ENCODE measurements at places on chromosomes 3 and 15.

- no peak for DNase-seq
Measured at GRCh38 chr3:75171630-75172230, 492.4 kb upstream of the FRG2C start.

- peak; percentile 93 for DNase-seq
Measured at GRCh38 chr15:50906954-50907600, 1.4 kb upstream of the AP4E1 start.

DNA sequence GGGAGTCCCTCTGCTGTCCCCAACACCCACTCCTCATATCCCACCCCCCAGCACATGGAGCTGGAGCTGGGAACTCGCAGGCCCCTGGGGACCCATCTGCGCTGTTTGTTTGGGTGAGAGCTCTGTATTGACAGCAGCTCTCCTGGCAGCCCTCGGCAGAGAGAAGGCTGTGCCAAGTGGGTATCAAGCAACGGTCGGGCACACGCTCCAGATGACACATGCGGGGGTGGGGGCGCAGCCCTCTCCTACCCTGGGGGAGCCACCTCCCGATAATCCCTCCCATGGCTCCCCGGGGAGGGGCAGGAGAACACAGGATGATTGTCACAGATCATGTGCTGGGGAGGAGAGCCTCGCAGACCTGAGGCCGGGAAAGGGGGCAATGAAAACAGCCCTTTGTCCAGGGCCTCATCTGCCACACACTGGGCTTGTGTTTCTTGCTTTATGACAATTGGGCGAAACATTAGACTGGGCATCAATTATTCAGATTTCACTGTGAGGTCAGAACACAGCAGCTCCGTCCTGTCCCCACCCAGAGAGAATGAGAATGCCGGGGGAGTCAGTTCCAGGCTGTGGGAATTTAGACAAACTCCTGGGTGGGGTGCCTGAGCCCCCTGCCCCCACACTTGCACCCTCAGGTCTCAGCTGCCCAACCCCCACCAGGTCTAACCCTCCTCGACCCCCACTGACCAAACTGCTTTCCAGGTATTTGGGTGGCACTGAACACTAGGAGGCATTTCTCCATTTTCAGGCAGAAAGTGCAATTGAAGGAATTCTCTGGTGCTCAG is 46.4 kb upstream of the KLF13 start:
- DNase-seq: peak; percentile 51

GRCh38 chr15:78291698-78292097 is 7.7 kb downstream of the SKIC8 start:
- DNase-seq: no peak

- DNase-seq: peak; percentile 65
Measured at GRCh38 chr3:195609229-195609628, 25.5 kb upstream of the APOD start.

GRCh38 chr3:41338276-41338675 is 139.0 kb downstream of the CTNNB1 start:
- no peak for DNase-seq

All from activated CD4-positive, alpha-beta T cell treated with anti-CD3 and anti-CD28 coated beads, Interleukin-2, amount 10 ng/mL, durations not matched to agents 24 days and 14 days (primary cell).